Stimulated activated CD8-positive, alpha-beta memory T cell treated with anti-CD3 and anti-CD28 coated beads, Interleukin-4, amount 100 ng/mL, for 24 hours (primary cell): ENCODE measurements at places on chromosomes 1 and 21.

- DNase-seq = no peak
Measured at GRCh38 chr1:46187106-46187869, 10.9 kb downstream of the POMGNT1 start.

GRCh38 chr1:202017749-202018467 lies 7.5 kb downstream of the ELF3 start:
- no peak for DNase-seq

- no peak for DNase-seq
Measured at GRCh38 chr21:14273736-14274538, 58.0 kb downstream of the RBM11 start.

DNA sequence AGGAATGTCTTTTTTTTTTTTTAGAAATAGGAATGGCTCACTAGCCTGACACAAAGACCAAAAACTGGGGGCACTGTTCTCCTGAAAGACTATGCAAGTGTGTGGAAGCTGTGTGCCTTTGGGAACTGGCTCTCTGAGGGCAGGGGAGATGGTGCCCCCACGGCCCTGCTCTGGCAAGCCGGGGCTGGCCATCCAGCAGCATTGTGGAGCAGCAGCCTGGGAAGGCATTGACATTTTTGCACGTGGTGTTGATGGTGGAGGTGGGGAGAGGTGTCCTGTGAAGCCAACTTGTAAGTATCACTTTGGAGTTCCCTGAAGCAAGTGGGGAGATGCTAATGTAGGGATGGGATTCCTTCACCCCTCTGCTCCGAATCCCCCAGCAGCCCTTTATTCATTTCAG lies 460.1 kb downstream of the RPS6KC1 start:
- no peak for DNase-seq

DNA sequence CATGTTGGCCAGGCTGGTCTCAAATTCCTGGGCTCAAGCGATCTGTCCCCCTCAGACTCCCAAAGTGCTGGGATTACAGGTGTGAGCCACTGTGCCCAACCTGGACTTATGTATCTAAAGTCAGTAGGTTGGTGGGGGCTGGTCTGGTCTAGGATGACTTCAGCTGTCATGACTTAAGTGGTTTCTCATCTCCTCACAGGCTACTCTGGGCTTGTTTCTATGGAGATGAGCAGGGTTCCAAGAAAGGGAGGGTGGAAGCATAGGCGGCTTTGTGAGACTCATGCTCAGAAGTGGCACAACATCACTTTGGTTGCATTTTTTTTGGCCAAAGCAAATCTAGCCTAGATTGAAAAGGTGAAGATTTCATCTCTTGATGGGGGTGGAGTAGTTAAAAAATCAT lies 115.9 kb upstream of the IVNS1ABP start:
- DNase-seq = no peak

GRCh38 chr1:227898502-227899140 lies 49.1 kb downstream of the WNT9A start:
- DNase-seq = no peak

GRCh38 chr1:34690269-34690668 lies 64.6 kb upstream of the GJB5 start:
- DNase-seq = no peak

DNA sequence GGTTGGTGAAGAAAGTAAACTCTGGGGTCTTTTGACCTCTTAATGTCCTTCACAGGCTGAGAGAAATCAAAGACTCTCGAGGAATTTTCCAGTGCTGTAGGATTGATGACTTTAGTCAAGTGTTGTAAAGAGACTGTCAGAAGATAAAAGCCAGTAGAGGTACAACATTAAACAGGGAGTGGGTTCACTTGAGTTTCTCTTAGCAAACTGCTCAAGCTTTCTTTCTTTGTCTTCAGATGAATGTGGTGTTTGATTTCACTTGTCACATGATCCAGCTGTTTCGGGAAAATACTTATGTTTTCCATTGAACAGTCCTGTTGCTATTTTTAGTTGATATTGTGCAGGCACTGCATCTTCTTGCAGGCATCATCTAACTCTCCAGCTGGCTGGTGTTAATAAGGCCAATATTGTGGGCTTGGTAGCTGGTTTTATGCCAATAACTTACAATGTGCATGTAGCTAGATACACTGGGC lies 45.6 kb downstream of the XCL2 start:
- DNase-seq = no peak

- DNase-seq = no peak
Measured at GRCh38 chr21:40402884-40403582, 443.9 kb downstream of the DSCAM start.

DNA sequence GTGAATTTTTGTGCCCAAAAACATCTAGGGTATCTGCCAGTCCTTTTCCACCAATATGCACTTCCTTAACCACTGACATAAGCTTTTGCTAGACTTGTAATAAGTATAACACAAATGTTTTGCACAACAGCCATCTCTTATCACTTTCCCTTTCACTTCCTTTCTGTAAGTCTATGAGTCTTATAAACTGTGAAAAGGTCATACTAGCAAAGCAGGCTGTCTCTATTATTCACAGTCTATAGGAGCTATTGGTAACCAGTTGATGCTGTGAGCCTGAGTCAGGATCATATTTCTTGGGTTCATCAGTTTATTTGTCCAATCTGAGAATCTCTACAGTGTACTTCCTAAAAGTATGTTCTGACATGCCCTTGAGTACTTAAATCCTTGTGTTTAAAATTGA lies 172.6 kb downstream of the CHRM3 start:
- DNase-seq = no peak

GRCh38 chr1:119771770-119772169 lies 3.1 kb upstream of the HMGCS2 start:
- no peak for DNase-seq

- no peak for DNase-seq
Measured at GRCh38 chr1:17470021-17470799, 30.7 kb upstream of the RCC2 start.

- DNase-seq = no peak
Measured at GRCh38 chr1:61169634-61170033, 87.3 kb downstream of the NFIA start.

- DNase-seq = no peak
Measured at GRCh38 chr1:171206204-171206977, 21.3 kb downstream of the FMO2 start.

GRCh38 chr1:214318956-214319736 lies 38.2 kb downstream of the SMYD2 start:
- no peak for DNase-seq

GRCh38 chr1:177476676-177477075 lies 305.9 kb downstream of the BRINP2 start:
- DNase-seq = no peak

DNA sequence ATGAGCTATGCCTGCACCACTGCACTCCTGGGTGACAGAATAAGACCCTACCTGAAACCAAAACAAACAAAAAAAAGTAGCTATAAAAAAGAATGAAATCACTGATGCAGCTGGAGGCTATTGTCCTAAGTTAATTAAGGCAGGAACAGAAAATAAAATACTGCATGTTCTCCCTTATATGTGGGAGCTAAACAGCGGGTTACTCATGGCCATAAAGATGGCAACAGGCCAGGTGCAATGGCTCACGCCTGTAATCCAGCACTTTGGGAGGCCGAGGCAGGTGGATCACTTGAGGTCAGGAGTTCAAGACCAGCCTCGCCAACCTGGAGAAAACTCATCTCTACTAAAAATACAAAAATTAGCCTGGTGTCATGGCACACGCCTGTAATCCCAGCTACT lies 152.7 kb downstream of the PIK3R3 start:
- no peak for DNase-seq

- no peak for DNase-seq
Measured at GRCh38 chr1:109294481-109294880, 11.5 kb upstream of the PSRC1 start.

DNA sequence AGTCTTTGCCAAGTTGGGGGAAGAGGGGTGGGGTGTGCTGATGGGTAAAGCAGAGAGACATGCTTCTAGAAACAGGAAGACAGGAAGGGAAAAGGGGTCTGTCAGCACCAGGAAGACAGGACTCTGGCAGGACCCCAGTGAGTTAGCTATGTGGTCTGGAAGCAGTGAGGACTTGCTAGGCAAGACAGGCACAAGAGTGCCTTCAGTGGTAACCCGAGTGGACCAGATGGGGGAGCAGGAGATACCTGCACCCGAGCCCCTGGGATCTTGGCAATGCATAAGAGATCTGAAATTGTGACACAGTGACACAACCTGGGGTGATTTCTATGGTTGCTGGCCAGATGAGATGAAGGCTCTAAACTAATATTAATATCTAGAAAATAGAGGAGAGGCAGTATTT lies 7.0 kb downstream of the TLR5 start:
- DNase-seq = no peak

DNA sequence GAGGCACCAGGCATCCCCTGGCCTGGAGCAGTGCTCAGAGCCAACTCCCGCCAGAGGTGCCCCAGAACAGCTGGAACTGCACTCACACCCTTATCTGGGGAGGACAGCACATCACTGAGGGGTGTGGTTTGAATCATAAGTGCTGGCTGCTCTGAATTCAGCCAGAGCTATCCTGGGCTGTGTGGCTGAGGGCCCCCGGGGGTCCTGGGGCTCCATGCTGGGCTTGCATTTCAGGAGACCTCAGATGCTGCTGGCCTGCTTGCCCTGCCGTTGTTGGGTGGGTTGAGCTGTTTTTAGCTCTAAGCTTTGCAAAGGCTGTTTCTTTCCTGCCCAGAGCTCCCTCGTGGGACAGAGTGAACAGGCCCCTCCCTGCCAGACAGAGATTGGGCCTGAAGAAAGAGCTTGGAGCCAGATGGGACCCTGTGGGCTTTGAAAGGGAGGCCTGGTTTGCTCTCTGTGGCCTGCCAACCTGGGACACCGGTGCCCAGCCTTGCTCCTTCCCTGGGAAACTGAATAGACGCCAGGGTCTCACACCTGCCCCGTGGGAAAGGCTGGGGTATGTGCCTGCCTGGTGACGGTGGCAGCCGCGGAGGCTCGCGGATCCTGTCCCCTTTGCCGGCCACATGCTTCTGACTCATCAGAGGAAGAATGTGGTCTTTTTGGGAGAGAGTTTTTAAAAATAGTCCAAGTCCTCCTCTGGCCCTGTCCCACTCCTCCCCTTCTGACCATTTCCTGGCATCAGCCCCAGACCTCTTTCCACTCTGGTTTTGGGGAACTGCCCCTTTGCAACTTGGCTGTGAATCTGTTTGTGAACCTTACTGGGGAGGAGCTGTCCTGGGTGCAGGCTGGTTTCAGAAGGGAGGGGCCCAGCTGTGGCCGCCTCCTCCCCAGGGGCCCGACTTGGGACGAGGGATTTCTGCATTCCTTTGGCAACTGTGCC lies 30.0 kb downstream of the ARHGEF10L start:
- no peak for DNase-seq

- no peak for DNase-seq
Measured at GRCh38 chr1:117757668-117758067, 151.8 kb downstream of the TENT5C start.

GRCh38 chr1:51850420-51851223 lies 27.9 kb downstream of the NRDC start:
- DNase-seq = no peak

DNA sequence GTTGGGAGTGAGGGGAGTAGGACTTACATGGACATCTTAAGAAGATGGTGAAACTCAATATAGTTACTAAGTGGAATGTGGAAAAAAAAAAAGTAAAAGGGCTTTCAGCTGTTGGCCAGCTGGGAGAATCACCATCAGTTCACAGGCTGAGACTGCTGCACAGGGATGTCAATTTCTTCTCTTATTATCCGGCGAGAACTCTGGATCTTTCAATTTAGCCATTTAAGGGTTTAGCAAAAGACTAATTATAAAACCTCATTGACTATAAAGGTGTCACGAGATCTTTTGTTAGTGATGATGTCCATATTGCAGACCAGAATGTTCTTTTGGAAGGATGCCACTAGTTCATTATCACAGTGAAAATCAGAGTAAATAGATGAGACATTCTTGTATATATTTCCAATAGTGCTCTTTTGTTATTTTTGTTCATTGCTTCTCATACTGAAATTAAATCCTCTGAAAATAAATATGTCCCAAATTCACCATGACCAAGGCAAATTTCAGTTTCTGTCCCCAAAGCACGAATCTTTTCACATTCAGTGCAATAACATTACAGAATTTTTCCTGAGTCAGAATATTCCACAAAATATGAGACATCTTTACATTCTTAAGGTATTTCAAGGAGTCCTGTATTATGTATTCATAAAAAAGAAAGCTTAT lies 266.1 kb downstream of the DNM3 start:
- no peak for DNase-seq

- no peak for DNase-seq
Measured at GRCh38 chr1:19398309-19398760, 86.2 kb downstream of the SLC66A1 start.

GRCh38 chr1:236692128-236692527 lies 5.8 kb downstream of the ACTN2 start:
- DNase-seq = no peak

GRCh38 chr1:96541491-96541890 lies 180.1 kb upstream of the PTBP2 start:
- no peak for DNase-seq

DNA sequence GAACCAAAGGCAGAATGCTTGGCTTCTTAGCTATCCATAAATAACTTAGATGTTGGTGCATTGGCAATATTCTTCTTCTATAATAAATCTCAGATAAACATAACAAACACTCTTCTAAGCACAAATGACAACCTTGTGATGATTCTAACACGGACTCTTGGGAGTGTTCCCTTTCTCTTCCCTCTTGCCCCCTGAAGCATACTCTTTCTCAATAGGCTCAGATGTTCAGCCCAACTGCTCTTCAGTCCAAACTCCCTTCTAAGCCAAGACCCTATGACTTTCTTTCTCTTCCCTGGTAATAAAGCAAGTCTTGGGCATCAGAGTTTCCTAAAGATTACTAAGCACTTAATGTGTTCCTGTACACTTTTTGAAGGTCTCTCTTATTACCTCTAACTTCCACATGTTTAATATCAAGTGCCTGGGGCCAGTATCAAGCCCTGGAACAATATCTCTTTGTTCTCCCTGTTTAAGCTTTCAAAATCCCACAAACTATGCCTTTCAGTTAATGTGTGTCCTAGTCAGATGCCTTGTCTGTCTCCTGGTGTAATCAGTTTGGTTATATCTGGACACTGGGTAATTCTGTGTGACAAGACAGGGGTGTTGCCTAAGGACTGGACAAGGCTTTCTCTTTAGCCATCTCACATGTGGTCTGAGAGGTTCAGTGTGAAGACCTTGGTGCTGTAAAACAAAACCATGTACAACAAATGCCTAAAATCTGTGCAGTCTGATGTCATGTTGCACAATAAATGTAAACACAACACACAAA lies 92.9 kb upstream of the IVNS1ABP start:
- no peak for DNase-seq

DNA sequence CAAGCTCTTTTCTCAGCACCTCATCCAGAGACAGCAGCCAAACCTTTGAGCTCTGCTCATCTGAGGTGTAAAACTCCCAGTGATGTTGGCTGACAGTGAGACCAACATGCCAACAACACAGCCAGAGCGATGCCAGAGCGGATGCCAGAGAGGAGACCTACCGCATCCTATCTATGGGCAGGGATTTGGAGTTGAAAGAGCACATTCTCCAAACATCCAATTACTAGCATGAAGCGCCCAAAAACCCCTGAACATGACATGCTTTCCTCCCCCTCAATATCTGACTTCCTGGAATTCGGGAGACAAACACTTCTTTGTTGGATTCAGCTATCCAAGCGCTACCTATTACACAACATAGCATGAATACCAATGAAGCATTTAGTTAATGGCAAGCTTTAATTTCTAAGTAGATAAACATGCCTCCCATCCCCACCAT lies 23.1 kb upstream of the PAXBP1 start:
- DNase-seq = no peak

GRCh38 chr1:2926447-2927055 lies 94.7 kb upstream of the ACTRT2 start:
- no peak for DNase-seq

GRCh38 chr21:42352441-42353095 lies 1.8 kb upstream of the TFF2 start:
- DNase-seq = no peak
